Glutamatergic neuron (in vitro differentiated cells): ENCODE measurements at places on chromosomes 5 and 9.

DNA sequence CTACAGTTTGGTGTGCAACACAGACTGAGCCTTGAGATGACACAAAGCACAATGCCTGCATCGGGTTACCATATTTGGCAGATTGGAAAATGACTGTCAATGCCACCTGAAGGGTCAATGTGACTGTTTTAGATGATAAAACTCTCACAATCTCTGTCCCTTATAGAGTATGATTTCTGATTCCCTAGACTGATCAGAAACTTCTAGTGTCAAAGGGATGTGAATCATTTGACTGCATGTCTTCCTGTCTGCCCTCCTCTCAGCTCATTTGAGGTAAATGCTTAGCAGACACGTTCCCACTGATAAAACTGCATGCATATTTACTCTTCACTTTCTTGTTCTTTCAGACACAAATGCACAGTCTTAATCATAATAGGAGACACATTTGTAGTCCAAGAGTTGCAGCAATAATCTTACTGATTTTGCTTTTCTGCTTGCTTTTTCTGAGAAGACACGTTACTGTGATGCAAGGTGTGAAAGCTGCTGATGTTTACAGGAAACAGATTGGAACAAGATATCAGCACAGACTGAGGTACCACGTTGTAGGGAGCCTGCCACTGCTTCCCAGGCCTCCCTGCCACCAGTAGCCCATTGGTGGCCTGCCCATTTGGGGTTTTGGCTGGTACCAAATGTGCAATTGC, 77.8 kb downstream of the GCNT4 start:
- DNase-seq, result no peak

- no peak for DNase-seq
Observed at GRCh38 chr5:39758426-39758825, 333.6 kb upstream of the DAB2 start.

DNA sequence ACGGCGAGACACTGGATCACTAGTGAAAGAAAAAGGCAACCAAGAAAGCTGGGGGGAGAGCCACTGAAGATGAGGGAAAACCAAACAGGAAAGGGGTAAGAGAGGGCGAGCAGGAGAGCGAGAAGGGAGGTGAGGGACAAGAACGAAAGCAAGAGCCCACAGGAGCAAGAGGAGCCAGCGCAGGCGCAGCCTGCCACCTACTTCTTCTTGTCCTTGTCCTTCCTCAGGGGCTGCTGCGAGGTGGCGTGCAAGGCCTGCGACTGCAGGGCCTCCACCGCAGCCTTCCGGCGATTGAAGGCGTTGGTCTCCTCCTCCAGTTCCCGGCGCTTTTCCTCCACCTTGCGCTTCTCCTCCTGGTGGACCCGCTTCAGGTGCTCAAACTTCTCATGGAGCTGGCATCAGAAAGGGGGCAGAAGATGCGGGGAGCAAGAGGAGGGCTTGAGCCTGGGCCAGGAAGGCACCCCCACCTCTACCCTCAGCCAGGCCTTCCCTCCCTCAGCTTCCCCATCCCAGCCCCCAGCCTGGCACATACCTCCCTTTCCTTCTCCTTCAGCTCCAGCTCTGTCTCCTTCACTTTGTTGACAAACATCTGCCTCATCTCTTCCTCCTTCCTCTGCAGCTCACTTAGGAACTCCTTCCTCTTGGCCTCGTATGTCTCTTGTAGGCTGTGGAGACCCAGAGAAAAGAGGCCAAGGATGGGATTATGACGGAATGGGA, 13.5 kb downstream of the CCNI2 start:
- no peak for DNase-seq

DNA sequence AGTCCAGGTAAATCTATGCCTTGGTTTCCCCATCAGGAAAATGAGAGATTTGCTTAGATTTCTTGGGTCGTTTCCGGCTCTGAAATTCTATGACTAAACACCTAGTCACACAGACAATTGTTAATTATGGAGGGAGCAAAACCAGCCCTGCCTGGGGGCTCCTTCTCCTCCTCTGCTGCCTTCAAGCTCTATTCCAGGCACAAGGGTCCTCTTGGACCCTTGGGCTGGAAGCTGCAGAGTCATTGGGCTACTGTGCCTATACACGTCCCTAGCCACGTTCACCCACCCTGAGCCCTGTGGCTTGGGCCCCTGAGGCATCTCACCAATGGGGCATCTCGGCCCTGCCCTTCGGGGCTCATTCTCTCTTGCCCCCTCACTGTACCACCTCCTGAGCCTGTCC, 73.8 kb upstream of the TBC1D2 start:
- no peak for DNase-seq

GRCh38 chr5:177368869-177369644, 11.3 kb downstream of the RGS14 start:
- no peak for DNase-seq

DNA sequence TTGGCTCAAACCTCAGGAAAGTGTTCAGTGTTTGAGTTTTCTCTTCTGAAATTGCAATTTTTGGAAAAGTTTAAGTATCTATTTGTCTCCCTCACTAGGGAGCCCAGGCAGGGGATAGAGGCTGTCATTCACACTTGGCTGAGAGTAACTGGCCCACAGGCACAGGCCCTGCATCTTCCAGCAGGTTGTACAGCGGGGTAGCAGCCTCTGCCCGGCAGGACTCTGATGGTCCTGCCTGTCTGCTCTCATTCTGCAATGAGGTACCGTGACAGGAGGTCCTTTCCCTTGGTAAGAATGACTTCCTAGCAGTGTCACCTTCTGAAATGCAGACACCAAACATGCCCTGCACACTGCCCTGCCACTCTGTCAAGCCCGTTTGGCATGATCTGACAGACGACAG, 282.8 kb upstream of the DAP start:
- no peak for DNase-seq

DNA sequence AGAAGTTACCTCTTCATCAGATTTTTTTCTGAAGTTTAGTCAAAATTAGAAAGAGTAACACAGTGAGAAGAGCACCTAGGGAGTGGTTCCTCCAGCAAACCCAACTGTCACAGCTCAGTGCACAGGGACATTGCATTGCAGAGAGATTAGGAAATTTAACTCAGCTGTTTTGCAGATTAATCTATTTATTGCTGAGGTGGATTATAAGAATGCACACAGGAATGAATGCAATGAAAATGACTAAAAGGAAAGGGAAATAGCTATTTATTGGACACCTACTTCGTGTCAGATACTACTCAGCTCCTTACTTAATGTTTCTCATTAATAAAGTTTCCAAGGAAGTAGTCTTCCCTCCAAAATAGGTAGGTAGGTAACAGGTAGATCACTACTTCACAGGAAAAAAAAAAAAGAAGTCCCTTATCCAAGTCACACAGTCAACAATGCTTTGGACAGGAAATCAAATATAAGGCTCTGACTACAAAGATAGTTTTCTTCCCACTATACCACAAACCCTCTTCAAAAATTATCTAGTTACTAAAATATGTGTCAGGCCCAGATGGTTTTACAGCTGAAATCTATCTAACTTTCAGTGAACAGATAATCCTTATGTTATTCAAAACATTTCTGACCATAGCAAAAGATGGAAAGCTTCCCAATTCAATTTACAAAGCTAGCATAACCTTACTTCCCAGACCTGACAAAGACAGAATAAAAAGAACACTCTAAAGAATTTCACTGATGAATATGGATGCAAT, 442.2 kb upstream of the MPDZ start:
- no peak for DNase-seq

- no peak for DNase-seq
Observed at GRCh38 chr5:1222147-1222546, 3.0 kb upstream of the SLC6A18 start.

DNA sequence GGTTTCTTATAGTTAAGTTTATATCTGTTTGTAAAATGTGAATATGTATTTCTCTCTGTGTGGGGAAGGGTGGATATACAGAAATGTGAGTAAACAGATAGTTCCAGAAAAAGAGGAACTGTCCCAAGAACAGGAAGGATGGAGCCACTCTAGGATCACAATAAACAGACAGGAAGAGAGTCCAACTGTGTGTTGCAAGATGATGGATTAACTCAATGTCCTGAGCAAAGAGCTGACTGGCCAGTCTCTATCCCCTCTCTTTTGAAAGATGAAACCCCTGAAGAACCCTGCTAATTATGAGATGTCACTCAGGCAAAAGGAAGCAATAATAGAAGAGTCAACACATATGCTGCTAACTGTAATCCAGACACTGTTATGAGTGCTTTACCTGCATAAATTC, 202.7 kb downstream of the SEMA6A start:
- DNase-seq, result no peak

DNA sequence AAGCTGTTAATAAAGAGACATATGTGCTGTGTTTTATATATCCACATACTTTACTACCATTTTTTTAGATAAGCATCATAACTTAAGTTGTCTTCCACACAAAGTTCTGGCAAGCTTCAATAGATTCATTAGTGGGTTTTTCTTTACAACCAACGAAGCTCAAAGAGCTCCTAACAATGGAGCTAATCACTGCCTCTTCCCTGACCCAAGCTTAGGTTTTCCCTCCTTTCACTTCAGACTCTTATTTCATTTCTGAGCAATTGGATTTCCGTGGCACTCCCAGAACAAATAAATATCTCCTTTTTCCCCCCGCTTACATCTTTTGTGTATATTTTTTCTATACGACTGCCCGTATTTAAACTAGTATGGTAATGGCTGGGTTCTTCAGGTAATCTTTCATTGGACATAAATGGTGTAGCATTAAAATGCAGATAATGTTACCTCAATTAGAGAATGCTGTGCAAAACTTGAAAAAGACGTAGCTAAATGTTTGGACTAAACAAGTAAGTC, 275.5 kb upstream of the TMEM161B start:
- DNase-seq, result no peak

- DNase-seq, result no peak
Observed at GRCh38 chr9:87751868-87752267, 25.9 kb downstream of the CTSL start.

GRCh38 chr9:86700629-86701028, 246.7 kb downstream of the GAS1 start:
- DNase-seq, result no peak

- no peak for DNase-seq
Observed at GRCh38 chr5:71828291-71829040, 109.4 kb downstream of the CARTPT start.

DNA sequence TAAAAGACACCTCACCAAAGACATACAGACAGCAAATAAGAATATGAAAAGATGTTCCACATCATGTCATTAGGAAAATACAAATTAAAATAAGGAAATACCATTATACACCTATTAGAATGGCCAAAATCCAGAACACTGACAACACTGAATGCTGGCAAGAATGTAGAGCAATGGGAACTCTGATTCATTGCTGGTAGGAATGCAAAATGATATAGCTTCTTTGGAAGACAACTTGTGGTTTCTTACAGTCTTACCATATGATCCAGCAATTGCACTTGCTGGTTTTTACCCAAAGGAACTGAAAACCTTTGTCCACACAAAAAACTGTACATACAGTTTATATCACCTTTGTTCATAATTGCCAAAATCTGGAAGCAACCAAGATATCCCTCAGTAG, 6.5 kb downstream of the TMEM161B start:
- no peak for DNase-seq

DNA sequence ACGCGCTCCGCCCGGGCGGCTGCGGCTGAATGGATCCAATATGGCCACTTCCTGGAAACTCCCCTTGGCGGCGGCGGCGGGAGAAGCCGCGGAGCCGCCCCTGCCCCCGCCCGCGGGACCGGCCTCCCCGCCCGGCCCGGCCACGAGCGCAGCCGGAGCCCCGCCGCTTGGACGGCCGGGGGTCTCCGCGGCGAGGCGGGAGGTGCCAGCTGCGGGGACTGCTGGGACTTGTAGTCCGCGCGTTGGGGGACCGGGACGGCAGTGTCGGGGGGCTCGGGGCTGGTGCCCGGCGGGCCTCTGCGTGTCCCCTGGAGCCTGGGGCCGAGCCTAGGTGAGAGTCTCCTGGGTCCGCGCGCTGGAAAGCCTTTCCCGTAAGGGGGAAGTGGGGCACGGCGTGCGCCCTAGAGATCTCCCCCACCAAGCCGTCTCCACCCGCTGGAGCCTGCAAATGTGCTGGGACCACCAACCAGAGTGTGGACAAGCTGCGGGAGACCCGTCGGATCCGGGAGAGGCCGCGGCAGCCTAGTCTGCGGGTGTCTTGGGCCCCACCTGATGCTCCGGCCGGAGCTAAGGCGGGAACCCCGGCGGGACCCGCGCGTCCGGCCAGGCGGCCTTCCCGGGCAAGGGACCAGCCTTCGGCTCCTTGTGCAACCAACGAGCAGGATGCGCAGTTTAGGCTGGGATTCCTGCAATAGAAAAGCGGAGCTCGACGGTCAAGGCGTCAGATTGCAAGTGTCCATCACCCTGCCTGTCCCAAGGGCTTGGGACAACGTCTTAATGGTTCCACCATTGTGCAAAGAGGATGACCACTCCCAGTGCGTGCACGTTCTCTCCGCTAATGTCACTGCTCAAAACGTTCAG, at the start of gene SEPTIN8:
SEPTIN8 (minus strand) TSS at position 31 of the 861 bp plus-strand sequence. CDS start 102 bp downstream, outside the sequence.
- peak; percentile 61 for DNase-seq

- DNase-seq, result no peak
Observed at GRCh38 chr5:31232273-31232888, 38.9 kb downstream of the CDH6 start.

DNA sequence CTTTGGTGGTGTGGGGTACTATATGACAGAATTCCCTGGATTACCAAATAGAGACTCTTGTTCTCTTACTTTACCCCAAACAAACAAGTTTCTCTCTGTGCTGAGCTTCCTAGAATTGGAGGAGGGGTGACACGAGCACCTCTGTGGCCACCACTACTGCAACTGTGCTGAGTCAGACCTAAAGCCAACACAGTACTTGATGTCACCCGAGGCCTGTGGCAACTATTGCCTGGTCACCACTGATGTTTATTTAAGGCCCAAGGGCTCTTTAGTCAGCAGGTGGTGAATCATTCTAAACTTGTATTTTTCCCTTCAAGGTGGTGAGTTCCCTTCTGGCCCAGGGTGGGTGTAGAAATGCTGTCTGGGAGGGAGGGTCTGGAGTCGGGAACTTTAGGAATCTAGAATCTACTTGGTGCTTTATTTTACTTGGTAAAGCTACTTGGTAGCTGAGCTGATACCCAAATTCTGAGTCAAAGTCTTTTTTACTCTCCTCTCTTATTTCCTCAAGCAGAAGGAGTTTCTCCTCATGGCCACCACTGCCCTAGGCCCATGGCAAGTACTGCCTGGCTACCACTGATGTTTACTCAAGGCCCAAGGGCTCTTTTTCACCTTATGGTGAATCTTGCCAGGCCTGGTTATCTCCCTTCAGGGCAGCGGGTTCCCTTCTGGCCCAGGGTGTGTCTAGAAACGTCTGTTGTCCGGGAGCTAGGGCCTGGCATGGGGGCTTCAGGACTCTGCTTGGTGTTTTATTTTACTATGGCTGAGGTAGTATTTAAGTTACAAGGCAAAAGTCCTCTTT, 9.8 kb downstream of the LURAP1L start:
- DNase-seq, result no peak

GRCh38 chr9:122810306-122810946, 10.5 kb downstream of the OR1K1 start:
- DNase-seq, result peak; percentile 79

DNA sequence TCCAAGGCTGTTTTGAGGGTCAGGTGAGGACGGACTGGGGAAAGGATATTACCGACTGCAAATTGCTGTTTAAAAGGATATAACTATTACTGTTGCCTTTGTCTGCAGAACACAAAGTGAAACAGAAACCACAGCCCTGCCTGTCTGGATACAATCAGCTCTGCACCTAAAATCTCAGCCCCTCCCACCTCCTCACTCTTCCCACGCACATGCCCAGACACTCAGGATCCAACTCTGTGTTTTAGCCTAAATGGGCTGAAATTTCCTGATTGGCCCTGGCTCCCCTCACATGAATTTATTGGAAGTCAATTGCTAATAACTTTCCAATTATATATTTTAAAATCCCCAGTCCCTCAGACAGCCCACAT, 176.3 kb upstream of the PPP1R26 start:
- no peak for DNase-seq

- no peak for DNase-seq
Observed at GRCh38 chr5:43303242-43303641, 10.0 kb downstream of the HMGCS1 start.
